Stimulated activated naive CD4-positive, alpha-beta T cell (primary cell): ENCODE measurements at places on chromosomes 4 and X.

GRCh38 chr4:172686021-172686420 is 482.6 kb upstream of the GALNT7 start:
- DNase-seq: no peak

- DNase-seq: no peak
Measured at GRCh38 chr4:107818301-107818910, 6.3 kb upstream of the SGMS2 start.

DNA sequence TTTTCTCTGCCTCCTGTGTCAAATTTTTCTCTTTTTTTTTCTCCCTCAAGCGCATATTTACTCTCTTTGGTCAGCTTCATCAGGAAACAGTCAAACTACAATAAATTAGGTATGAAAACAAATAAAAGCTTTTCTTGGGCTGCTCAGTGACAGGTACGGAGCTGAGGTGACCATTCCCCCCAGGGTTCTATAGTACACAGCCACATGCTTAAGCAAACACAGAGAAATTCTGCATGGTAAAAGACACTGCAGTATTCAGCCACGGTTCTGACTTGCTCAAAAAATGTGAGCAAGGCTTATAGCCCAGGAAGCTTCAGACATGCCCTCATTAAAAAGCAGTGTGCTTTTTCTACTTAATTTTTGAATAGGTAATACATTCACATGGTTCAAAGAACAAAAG is 138.5 kb downstream of the GRIA3 start:
- no peak for DNase-seq

DNA sequence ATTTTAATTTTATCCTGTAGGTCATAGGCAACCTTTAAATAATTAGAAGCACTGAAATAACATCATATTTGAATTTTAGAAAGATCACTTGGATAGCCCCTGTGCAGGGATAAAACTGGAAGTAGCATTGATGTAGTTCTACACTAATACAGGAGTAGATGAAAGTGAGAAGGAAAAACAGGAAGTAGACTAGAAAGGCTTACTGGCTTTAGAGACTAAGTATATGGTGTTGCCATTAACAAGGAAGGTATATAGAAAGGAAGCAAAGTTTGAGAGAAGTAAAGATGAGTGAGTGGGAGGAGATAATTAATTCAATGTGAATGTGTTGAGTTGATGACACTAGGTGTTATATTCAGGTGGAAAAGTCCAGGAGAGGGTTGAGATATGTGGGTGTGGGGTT is 73.1 kb upstream of the EPGN start:
- DNase-seq: no peak

DNA sequence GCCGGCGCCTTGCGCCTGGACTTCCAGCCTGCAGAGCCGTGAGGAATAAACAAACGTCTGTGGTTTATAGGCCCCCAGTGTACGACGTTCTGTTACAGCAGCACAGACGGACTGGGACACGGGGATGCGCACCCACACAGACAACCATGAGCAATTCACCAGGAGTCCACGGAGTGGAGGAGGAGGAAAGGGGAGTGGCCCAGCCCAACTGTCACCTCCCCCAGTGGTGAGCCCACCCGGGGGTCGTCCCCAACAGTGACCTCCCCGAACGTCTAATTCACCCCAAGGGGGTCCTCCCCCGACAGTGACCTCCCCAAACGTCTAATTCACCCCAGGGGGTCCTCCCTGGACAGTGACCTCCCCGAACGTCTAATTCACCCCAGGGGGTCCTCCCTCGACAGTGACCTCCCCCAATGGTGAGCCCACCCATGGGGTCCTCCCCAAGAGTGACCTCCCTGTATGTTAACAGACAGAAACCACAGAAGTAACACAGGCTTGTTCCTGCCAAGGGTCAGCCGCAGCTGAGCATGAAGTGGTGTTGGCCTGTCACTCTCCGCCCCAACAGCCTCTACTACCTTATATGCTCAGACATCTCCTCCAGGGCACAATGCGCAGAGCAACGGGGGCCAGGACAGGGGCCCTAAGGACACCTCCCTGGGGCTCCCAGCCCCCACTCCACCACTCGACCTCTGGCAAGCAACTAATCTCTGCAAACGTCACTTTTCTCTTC is 6.2 kb downstream of the GAK start:
- no peak for DNase-seq

GRCh38 chr4:7285244-7286094 is 93.1 kb downstream of the SORCS2 start:
- DNase-seq: no peak

- no peak for DNase-seq
Measured at GRCh38 chr4:38320343-38320695, 343.7 kb upstream of the KLF3 start.

- no peak for DNase-seq
Measured at GRCh38 chr4:126470862-126471261, 1156.1 kb downstream of the FAT4 start.

GRCh38 chrX:66176134-66176533 is 12.1 kb downstream of the HEPH start:
- no peak for DNase-seq

- DNase-seq: no peak
Measured at GRCh38 chr4:178309890-178310289, 867.7 kb upstream of the AGA start.

- no peak for DNase-seq
Measured at GRCh38 chr4:83075311-83076095, 39.0 kb downstream of the PLAC8 start.

GRCh38 chr4:168769416-168769815 is 240.6 kb downstream of the CBR4 start:
- DNase-seq: no peak

- no peak for DNase-seq
Measured at GRCh38 chr4:149466446-149466845, 349.2 kb downstream of the IQCM start.

DNA sequence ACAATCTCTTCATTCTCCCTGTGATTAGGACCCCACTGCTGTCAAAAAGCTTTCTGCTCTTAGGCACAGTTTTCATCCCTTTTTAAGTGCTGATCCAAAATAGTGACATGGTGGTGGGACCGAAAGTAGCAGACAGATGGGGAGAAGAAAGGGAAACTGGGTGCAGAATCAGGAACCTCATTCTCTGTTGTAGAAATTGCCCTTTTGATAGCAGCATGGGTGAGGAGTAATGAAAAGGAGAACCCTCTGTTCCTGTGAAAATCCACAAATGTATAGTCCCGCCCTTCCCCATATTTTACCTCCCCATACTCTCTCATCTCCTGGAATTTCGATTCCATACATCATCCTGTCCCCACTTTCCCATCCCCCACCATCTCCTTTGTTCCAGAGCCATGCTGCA is 126.5 kb downstream of the STIM2 start:
- no peak for DNase-seq

DNA sequence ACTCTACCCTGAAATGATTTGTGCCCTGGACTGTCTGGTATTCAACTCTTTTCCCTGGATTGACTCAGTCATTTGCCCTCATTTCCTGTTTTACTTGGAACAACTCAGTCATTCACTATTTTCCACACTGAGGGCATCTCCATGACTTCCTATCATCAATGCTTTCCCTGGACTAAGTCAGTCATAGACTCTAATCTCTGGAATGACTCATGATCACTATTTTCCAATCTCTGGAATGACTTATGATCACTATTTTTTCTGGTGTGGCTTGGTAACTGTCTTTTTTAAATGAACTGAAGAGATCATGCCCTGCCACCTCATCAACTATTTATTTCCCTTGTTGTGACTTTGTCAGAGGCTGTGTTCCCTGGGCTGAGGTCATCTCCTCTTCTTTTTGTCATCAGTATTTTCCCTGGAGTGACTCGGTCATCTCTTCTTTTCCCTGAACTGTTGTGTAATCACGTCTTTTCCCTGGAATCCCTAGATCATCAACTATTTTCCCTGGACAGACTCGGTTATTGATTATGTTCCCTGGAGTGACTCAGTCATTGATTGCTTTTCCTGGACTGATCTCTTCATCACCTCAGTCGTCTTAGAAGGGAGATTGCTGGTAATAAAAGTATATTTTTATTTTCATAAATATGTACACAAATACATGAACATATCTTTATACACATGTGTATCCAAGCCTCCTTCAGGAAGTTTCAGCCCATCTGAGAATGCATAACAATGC is 327.1 kb upstream of the VCX start:
- DNase-seq: no peak

- no peak for DNase-seq
Measured at GRCh38 chr4:182306792-182307507, 63.7 kb downstream of the TENM3 start.

- DNase-seq: no peak
Measured at GRCh38 chr4:81113024-81113423, 82.5 kb downstream of the BMP3 start.

DNA sequence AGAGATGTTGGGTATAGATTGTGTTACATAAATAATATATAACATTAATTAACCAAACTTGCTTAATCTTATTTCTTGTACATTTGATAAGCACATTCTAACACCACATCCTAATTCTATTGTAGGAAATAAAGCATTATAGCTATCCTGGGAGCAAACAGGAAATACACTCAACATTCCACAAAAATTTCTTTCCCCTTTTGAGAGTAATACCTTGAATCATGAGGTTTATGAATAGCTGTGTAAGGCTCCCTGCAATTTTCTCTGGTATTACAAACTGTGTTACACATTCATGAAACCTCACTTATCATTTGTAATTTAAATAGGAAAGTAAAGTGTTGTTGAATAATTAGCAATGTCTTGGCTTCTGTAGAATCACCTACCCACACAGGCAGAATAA is 95.1 kb downstream of the TMEM47 start:
- no peak for DNase-seq

GRCh38 chr4:1503583-1504471 is 97.6 kb upstream of the NKX1-1 start:
- no peak for DNase-seq

GRCh38 chr4:54359919-54360650 is 131.0 kb downstream of the PDGFRA start:
- DNase-seq: no peak

- DNase-seq: no peak
Measured at GRCh38 chrX:131671735-131672134, 127.9 kb downstream of the OR13H1 start.

GRCh38 chr4:8506373-8507195 is 66.0 kb downstream of the TRMT44 start:
- DNase-seq: no peak

DNA sequence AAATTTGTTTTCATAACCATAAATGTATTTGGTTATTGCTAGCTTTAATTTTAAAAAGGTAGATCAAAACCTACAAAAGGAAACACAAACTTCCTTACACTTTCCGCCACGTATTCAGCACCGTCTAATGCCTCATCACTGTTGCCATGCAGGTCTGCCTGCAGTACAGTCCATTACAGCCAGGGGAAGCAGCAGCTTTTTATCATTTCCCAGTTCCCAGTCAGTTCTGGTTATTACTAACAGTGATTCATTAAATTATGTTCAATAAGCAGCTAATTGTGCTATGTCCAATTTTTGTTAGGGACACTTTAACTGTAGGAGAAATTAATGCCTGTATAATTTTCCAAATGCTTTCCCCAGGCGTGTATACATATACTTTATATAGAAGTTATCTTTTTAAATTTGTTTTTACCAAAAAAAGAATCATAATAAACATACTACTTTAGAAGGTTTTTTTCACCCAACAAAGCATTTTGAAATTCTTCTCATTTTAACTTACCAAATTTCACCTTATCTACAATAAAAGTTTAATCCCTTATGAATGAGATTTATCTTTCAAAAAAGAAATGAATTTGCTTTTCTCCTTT is 93.3 kb downstream of the ANXA3 start:
- DNase-seq: peak; percentile 29

DNA sequence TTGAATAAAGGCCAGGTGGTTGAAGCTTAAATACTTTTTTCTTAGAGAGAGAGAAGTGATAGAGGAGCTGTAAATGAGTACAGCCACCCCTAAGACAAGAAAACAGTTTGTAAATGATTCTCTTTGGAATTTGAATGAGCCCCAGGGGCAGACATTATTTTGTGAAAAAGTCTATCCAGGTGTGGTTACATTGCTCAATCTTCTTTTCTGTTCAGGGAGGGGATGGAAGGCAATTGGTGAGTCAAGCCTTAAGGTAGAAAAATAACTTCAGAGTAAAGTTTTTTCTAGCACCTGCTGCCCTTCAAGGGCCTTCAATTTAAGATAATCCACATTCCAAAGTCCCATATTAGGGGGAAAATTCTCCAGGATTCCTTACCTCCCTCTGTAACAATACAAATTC is 646.7 kb downstream of the PDHA2 start:
- no peak for DNase-seq

- no peak for DNase-seq
Measured at GRCh38 chr4:144562019-144562705, 83.8 kb upstream of the HHIP start.

GRCh38 chrX:29561417-29561816 is 653.9 kb upstream of the MAGEB2 start:
- DNase-seq: no peak

GRCh38 chrX:47091149-47091775 is 13.0 kb downstream of the RGN start:
- DNase-seq: no peak
